ENCODE measurements at places on chromosomes 3 and 15.

DNA sequence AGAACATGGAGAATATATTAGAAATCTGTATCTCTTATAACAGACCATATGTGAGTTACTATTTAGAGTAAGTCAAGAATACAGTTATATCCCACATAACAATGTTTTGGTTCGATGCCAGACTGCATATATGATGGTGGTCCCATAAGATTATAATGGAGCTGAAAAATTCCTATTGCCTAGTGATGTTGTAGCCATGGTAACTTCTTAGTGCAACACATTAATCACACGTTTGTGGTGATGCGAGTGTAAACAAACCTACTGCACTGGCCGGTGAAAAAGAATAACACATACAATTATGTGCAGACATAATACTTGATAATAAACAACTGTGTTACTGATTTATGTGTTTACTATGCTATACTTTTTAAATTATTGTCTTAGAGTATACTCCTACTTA lies 69.8 kb upstream of the MNS1 start:
- DNase-seq = no peak

GRCh38 chr3:116000311-116000710 lies 377.0 kb downstream of the GAP43 start:
- DNase-seq = no peak

DNA sequence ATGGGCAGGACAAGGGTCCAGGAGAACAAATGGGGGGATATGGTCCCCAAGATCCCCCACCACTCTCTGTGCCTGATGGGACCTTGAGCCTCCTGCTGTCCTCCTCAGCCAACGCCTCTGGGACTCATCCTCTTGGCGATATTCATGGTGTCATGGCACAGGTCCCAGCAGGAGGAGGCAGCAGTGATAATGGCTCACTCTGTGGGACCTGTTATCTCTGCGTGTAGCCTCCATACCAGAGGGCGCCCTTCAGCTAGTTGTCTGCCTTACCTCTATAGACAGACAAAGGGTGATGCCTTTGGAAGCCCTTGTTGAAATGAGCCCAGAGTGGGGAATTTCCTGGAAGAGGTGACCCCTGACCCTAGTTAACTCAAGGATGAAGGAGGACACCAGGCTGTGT lies 7.4 kb downstream of the ZBTB47 start:
- DNase-seq = no peak

DNA sequence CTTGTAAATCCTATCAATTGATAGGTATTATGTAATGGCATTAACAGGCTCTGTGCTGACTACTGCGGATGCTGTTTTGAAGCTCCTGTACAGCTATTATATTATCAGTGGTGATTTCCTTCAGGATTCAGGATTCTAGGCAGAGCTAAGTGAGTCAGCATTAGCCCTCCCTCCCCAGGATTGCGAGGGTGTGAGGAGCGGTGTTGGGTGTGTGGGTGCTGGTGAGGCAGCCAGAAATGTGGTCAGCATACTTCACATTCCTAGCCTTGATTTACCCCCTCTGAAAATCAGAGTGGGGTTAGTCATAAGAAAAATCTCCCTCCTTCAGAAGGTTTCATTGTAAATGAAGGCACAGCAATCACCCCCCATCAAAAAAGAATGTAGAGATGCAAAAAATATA lies 72.5 kb downstream of the SNTN start:
- no peak for DNase-seq

DNA sequence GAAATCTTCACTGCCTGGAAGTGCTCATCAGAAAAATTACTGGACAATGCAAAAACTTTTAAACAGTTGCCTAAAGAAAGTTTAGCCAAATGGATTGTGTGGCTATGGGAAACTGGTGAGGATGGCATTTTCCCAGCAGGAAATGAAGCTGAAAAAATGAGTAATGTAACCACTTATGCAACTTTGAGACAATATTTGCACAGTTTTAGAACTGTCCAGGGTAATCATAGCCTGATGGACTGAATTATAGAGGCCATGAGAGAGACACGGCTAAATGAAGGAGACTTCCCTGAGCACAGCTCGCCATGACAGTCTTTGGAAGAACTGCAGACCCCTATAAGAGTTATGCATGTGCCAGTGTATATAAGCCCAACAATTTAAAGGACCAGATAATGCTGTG lies 881.5 kb downstream of the VGLL3 start:
- DNase-seq = no peak

- no peak for DNase-seq
Measured at GRCh38 chr3:136070953-136071949, 105.7 kb downstream of the PPP2R3A start.

- DNase-seq = no peak
Measured at GRCh38 chr15:45572617-45573016, 14.6 kb upstream of the BLOC1S6 start.

GRCh38 chr15:97023488-97023844 lies 693.0 kb downstream of the NR2F2 start:
- no peak for DNase-seq

GRCh38 chr3:94862703-94863102 lies 799.8 kb downstream of the NSUN3 start:
- DNase-seq = no peak

DNA sequence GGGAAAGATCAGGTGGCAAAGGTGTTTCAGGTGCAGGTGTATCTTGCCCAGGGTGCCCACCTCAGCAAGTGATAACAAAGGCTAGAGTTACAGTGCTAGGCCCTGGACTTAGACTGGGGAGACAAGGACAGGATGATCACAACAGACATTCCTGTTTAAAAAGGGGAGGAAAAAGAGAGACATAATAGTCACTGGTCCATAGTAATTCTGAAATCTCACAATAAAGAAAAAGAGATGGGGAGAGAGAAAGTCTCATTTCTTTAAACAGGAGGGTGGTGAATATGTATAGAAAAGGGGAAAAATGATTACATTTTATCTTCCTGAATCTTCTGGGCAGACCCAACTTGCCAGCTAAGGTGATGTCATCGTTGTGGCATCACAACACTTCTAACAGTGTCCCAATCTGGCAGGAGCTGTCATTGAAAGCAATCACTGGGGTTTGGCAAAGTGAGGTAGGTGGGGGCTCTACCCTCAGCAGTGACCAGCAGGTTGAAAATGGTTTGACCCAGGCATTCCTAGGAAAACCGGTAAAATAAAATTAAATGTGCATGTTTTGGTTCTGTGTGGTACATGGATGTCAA lies 99.5 kb downstream of the ZNF621 start:
- no peak for DNase-seq

DNA sequence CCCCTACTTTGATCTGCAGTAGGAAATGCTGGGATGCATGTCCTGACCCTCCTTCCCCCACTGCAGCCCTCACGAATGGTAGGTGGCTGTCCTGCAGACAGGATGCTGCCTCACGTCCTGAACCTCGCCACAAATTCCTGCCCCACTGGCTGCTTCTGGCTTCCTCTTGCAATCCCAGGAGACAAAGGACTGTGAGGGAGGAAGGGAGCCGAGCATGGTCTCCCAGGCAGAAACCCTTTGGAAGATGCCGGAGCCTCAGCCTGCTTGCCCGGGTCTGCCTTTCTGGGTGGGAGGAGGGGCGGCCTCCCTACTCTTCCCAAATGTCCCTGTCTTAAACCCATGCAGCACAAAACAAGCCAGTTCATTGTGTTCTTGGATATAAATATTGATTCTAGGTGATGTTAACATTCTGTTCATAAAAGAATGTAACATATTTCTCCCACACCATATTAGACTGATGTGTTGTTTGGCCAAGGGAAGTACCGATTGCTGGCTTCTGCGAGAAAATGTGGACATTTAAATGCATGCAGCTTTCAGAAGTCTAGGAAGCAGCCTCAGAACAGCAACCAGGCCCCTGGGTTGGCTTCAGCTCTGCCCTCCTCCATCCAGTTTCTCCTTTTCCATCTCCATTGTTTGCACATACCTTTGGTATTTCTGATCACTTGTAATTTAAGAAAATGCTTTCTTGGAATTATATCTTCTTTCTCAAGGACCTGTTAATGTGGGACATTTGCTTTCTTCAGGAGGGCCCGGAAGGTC lies 75.3 kb downstream of the HMG20A start:
- no peak for DNase-seq

GRCh38 chr3:36693670-36694069 lies 70.7 kb downstream of the DCLK3 start:
- DNase-seq = no peak

- DNase-seq = no peak
Measured at GRCh38 chr3:145719114-145719513, 441.9 kb downstream of the PLOD2 start.

DNA sequence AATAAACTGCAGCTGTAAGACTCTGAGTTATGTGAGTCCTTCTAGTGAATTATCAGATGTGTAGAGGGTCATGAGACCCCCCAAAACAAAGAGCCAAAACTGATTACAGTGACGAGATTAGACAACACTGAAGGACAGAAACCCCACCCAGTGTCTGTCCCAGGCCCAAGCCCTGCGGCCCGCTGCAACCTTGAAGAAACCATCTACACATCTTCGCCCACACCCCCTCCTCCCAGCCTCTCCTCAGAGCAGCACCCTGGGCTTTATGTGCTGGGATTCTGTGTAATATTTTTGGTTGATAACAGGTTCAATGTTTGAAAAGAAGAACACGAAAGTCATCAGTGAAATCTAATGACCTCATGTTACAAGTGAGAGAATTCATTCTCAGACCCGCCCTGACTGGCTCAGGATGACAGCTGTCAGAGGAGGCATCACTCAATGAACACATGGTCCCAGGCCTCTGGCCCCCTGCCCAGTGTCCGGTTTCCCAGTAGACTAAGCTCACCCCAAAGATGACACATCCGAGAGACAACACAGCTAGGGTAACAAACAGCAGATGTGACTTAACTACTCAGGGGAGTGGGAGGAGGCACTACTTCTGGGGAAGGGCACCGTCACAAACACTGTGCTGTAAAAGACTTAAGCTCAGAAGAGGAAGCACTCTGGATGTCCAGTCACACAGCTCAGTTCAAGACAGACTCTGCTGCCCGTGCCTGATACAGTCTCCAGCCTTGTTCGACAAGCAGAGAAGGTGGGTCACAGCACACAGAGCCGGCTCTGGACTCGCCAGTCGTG lies 48.9 kb downstream of the NIPA2 start:
- no peak for DNase-seq

All from stimulated activated CD4-positive, alpha-beta T cell treated with anti-CD3 and anti-CD28 coated beads, Interleukin-1b, Interleukin-23, amount 100 ng/mL, for 4 hours (primary cell).